ENCODE measurements at places on chromosomes 16 and 17.

DNA sequence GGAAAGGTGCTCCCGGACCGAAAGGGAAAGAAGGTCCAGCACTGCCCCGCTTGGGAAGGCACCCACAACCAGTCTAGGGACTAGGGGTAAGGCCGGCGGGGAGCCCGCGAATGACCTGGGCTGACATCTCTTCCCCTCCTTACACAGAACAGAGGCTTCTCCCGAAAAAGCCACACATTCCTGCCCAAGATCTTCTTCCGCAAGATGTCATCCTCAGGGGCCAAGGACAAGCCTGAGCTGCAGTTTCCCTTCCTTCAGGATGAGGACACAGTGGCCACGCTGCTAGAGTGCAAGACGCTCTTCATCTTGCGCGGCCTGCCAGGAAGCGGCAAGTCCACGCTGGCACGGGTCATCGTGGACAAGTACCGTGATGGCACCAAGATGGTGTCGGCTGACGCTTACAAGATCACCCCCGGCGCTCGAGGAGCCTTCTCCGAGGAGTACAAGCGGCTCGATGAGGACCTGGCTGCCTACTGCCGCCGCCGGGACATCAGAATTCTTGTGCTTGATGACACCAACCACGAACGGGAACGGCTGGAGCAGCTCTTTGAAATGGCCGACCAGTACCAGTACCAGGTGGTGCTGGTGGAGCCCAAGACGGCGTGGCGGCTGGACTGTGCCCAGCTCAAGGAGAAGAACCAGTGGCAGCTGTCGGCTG, 1.5 kb downstream of the CNP start:
- DNase-seq = no peak

DNA sequence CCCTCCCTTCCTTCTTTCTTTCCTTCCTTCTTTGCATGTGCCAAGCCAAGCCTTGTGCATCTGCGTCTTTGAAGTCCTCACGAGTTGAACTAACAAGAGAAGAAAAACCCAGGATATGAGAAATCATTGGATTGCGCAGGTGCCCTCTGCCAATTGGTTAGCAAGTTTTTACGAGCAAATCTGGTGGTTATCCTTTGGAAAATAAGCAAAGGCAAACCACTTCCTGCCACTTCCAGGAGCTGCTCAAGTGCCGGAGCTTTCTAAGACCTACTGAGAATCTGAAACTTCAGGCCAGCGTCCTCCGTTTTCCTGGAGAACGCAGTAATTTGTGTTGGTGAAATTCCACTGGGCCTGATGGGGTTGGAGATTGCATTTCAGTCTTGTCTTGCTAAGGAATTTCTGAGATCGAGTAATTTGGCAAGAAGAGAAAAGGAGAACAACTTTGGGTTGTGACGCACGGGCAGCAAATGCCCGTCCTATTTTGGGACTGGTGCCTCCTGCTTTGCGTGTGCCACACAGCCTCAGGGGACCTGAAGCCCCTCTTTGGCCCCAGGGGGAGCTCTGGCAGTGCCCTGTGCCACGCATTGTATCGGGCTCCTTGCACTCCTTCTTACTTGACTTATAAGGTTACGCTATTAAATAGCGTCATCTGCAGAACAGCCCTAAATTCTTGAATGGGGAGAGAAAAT, 56.4 kb downstream of the CMIP start:
- no peak for DNase-seq

DNA sequence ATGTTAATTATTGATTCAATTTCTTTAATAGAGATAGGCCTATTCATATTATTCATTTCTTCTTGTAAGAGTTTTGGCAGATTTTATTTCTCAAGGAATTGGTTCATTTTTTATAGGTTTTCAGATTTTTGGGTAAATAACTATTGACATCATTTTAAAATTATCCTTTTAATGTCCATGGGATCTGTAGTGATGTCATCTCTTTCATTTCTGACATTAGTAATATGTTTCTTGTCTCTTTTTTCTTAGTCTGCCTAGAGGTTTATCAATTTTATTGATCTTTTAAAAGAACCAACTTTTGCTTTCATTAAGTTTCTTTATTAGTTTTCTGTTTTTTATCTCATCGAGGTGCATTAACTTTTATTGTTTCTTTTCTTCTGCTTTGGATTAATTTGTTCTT, 162.6 kb downstream of the FTO start:
- no peak for DNase-seq

DNA sequence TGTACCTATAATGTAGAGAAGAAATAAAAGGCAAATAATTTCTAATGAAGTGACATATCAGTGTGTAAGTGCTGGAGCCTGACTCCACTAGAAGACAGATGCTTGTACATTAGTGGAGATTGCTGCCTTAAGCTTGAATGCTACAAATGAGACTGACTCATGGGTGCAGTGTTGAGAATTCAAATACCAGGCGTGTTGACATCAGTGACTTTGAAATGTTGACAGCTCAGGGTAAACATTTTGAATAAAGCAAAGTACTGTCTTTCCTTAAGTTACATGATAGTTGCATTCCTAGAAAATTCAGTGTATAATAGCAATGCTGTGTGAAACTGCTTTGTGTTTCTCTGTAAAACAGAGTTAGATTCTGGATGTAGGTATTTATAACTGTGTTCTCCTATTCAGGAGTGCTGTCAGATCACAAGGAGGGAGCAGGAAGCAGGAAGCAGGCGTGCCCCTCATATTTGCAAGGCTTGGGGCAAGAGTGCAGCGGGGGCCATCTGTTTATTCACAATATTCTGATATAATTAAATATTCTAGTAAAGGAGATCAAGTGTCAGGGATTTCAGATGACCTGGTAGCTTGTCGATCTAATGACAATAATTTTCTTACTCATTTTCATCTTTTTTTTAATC, 119.0 kb downstream of the SPECC1 start:
- no peak for DNase-seq

DNA sequence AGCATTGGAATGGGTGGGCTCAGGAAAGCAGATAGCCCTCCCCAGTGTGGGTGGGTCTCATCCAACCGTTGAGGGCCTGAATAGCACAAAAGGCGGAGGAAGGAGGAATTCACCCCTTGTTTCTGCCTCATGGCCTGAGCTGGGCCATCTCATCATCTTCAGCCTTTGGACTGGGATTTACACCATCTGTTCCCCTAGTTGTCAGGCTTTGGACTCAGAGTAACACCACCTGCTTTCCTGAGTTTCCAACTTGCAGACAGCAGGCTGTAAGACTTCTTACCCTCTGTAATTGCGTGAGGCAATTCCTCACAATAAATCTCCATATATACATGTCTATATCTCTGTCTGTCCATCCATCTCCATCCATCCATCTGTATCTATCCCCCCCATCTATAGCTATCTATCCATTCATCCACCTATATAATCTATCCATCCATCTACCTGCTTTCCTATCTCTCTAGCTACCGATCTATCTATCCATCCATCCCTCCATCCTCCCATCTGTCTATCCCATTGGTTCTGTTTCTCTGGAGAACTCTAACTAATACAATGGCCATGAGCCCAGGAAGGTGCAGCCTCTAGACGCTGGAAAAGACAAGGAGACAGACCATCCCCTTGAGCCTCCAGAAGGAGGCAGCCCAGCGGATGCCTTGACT, 21.3 kb downstream of the DNAH17 start:
- DNase-seq = no peak
